Metanephros (tissue), 2 donors: ENCODE measurements at places on chromosomes 2 and 18. TPM values are rescaled to one million over a fixed set of nuclear protein-coding genes. Genes with fewer than 3 reads are reported as not detected.

HAT1 gene
- total RNA-seq, result 36.5 TPM

C2orf80 gene
- not detected for total RNA-seq

TWIST2 gene
- 10.7 TPM for total RNA-seq

ICA1L gene
- total RNA-seq, result 20.7 TPM
